ENCODE measurements at places on chromosomes 6 and 20. TPM values are rescaled to one million over a fixed set of nuclear protein-coding genes. Genes with fewer than 3 reads are reported as not detected.

Gene ZSWIM3
- total RNA-seq, result 5.3 TPM

DNA sequence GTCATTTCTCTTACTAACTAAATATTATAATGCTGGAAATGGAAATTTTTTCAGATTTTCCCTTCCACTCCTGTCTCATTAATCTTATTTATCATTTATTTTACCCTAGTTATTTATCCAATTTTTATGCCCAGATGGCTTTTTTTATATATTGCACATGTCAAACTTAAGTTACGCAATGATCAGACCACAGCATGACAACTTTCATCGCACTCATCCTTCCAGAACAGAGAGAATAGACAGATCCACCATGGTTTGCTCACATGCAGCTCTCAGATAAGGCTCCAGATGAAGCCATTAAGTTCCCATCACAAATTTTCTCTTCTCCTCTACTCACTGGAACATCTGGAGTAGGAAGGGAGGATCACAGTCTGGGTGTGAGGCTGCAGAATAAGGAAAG lies 48.7 kb downstream of the MAP7 start:
- DNase-seq, result no peak

- DNase-seq, result no peak
These were observed 159.9 kb downstream of the LINC00237 start for GRCh38 chr20:20946122-20946759.

GRCh38 chr20:1265226-1265915 lies 723 bp upstream of the SNPH start:
- DNase-seq, result no peak
